Activated CD8-positive, alpha-beta T cell treated with anti-CD3 and anti-CD28 coated beads, Interleukin-2, amount 10 ng/mL, durations not matched to agents 7 days and 5 days (primary cell): ENCODE measurements at places on chromosomes 3 and 15. TPM values are rescaled to one million over a fixed set of nuclear protein-coding genes. Genes with fewer than 3 reads are reported as not detected.

- H3K27me3 ChIP-seq = no peaks in the 10 kb centered on the region
- no peak overlapping the region for H3K4me3 ChIP-seq
- no peak overlapping the region for H3K27ac ChIP-seq
- no peaks in the 10 kb centered on the region for H3K4me1 ChIP-seq
- DNase-seq = no peak
These were observed 23.7 kb upstream of the NECTIN3 start for GRCh38 chr3:111047812-111048435.

GRCh38 chr3:38021196-38021595 is 8.2 kb downstream of the PLCD1 start:
- H3K27me3 ChIP-seq = no peaks in the 10 kb centered on the region

DNA sequence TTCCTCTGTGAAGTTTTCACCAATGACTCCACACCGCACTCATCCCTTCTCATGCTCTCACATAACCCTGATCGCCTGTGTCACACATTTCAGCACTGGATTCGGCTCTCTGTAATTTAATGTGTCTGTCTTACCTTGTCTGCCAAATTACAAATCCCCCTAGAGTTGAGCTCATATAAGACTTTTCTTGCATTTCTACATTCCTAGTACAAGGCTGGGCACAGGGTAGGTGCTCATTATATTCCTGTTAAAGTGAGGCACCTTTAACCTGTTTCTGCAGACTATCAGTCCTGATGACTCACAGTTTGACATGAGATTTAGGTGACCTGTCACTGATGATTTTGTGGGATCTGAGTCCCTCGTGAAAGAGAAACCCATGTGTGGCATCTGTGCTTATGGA is 22.6 kb downstream of the TGM5 start:
- H3K27ac ChIP-seq = no peak overlapping the region
- H3K4me3 ChIP-seq = no peak overlapping the region
- no peaks in the 10 kb centered on the region for H3K36me3 ChIP-seq

- no peaks in the 10 kb centered on the region for H3K27me3 ChIP-seq
- DNase-seq = no peak
- H3K27ac ChIP-seq = no peak overlapping the region
- peaks cover 12% of the 10 kb centered on the region for H3K36me3 ChIP-seq
- H3K4me1 ChIP-seq = no peaks in the 10 kb centered on the region
- H3K4me3 ChIP-seq = no peak overlapping the region
These were observed 24.7 kb upstream of the HHLA2 start for GRCh38 chr3:108271626-108272025.

DNA sequence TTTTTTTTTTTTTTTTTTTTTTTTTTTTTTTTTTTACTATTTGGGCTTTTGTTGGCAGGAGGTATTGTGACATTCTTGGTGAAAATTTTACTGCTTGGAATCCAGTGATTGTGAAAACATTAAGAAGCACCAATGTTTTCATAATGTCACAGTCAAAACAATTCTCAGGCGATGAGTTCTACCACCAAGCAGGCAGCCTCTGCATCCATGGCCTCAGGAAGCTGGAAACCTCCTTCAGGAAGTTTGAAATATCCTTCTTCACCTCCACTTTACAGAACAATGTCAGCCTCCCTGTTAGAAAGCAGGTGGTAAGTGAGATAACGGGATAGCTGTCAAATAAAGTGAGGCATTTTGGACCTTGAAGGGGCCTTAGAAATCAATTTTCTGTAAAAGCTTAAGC is 98.3 kb downstream of the MEX3B start:
- no peak overlapping the region for H3K4me3 ChIP-seq
- no peaks in the 10 kb centered on the region for H3K27me3 ChIP-seq
- H3K27ac ChIP-seq = no peak overlapping the region
- DNase-seq = no peak
- H3K36me3 ChIP-seq = no peaks in the 10 kb centered on the region

DNA sequence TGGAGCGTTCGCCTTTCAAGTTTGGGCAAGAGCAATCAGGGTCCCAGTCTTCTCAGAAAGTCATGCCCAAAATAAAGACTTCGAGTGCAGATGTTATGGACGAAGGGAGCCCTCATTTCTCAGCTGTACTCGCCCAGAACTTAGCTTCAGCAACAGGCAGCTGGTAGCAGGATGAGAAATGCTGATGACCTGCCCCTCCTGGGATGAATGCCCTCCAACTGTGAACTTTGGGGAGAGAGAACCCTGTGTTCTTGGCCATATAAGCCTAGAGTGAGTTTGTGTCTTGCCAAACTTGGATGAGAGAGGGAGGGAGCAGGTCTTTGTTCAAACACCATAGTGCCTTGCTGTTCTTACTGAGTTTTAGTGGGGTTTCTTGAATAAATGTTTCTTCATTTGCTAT is 400.3 kb downstream of the LRTM1 start:
- no peaks in the 10 kb centered on the region for H3K4me1 ChIP-seq
- DNase-seq = no peak
- H3K4me3 ChIP-seq = no peak overlapping the region
- H3K36me3 ChIP-seq = no peaks in the 10 kb centered on the region

- H3K27me3 ChIP-seq = peaks cover 6% of the 10 kb centered on the region
- H3K36me3 ChIP-seq = no peaks in the 10 kb centered on the region
- DNase-seq = no peak
- no peak overlapping the region for H3K4me3 ChIP-seq
- H3K4me1 ChIP-seq = no peaks in the 10 kb centered on the region
These were observed 133.1 kb downstream of the SMAD6 start for GRCh38 chr15:66834881-66835878.

- H3K4me3 ChIP-seq = no peak overlapping the region
- peaks cover 45% of the 10 kb centered on the region for H3K36me3 ChIP-seq
- DNase-seq = no peak
- H3K27ac ChIP-seq = peak overlapping the region; percentile 32
- H3K27me3 ChIP-seq = no peaks in the 10 kb centered on the region
- peaks cover 38% of the 10 kb centered on the region for H3K4me1 ChIP-seq
These were observed 32.1 kb upstream of the EBLN2 start for GRCh38 chr3:73029321-73029796.

- peak overlapping the region; percentile 21 for H3K4me3 ChIP-seq
- peak overlapping the region; percentile 65 for H3K27ac ChIP-seq
- no peaks in the 10 kb centered on the region for H3K27me3 ChIP-seq
- no peak for DNase-seq
These were observed 3.9 kb downstream of the CPOX start for GRCh38 chr3:98589331-98590036.

DNA sequence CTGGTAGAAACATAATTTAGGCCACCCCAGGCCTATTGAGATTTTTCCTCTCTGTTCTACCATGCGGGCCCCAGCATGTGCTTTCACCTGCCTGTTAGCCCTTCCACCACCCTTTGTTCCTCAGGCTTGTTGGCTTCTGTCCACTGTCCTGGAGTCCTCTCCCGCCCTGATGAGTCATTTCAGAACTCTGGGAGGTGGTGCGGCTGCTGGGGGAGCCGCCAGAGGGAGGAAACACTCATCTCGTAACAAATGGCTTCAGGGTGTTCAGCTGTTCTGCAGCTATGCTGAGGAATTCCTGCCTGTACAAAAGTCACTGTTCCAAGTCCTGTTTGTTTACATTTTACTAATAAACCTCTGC is 36.3 kb downstream of the LRTM1 start:
- no peaks in the 10 kb centered on the region for H3K36me3 ChIP-seq
- DNase-seq = no peak
- no peaks in the 10 kb centered on the region for H3K27me3 ChIP-seq
- H3K27ac ChIP-seq = no peak overlapping the region
- no peak overlapping the region for H3K4me3 ChIP-seq
- no peaks in the 10 kb centered on the region for H3K4me1 ChIP-seq

GRCh38 chr15:55742498-55742926 is 440 bp downstream of the PRTG start:
- peaks cover 3% of the 10 kb centered on the region for H3K4me1 ChIP-seq
- no peaks in the 10 kb centered on the region for H3K36me3 ChIP-seq
- H3K27me3 ChIP-seq = peaks cover 34% of the 10 kb centered on the region
- DNase-seq = peak; percentile 25
- no peak overlapping the region for H3K27ac ChIP-seq
- peak overlapping the region; percentile 54 for H3K4me3 ChIP-seq

- DNase-seq = no peak
- no peaks in the 10 kb centered on the region for H3K4me1 ChIP-seq
- no peaks in the 10 kb centered on the region for H3K27me3 ChIP-seq
These were observed 399.4 kb upstream of the ATP11B start for GRCh38 chr3:182393830-182394367.

GRCh38 chr3:43023066-43023465 is 44.0 kb downstream of the GASK1A start:
- DNase-seq = no peak
- H3K4me1 ChIP-seq = peaks cover 44% of the 10 kb centered on the region
- H3K27ac ChIP-seq = peak overlapping the region; percentile 88
- H3K4me3 ChIP-seq = peak overlapping the region; percentile 56
- no peaks in the 10 kb centered on the region for H3K27me3 ChIP-seq

GRCh38 chr15:91067036-91067435 is 33.0 kb upstream of the SV2B start:
- H3K27ac ChIP-seq = no peak overlapping the region
- no peak overlapping the region for H3K4me3 ChIP-seq
- no peaks in the 10 kb centered on the region for H3K36me3 ChIP-seq
- peaks cover 27% of the 10 kb centered on the region for H3K27me3 ChIP-seq

- no peak for DNase-seq
- H3K36me3 ChIP-seq = no peaks in the 10 kb centered on the region
- no peak overlapping the region for H3K4me3 ChIP-seq
- no peak overlapping the region for H3K27ac ChIP-seq
These were observed 859.6 kb downstream of the EPHA3 start for GRCh38 chr3:89966877-89967665.

DNA sequence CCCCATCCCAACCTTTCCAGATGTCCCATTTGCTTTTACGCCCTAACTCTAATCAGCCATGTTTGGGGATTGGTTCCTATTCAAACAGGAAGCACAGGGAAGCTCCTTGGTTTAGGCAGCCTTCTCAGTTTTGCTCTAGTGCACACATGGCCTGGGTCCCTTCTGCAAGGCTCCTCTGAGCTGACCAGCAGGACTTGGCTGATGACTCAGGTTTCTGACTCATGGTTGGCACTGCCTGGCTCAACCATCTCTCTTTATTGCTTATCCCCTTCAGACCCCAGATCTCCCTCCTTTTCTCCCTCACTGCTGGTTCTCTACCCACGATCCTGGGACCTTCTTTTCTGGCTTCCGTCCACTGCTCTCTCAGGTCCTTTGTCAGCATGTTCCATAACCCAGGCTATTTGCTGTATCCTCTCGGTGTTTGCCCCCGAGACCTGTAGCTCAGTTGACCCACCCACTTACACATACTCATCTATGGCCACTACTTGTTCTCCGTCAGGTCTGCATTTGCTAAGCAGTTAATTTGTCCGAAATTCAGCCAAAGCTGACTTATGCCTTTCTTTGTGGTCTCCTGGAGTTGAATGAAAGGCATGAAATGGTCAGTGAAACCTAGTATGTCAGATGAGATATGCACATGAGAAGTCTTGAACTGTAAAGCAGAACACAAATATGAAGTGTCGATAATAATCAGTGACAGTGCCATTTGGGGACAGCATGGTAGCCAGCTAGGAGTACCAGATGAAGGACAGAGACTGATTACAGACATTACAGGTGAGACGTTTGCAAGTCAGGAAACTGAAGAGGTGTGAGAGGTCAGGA is 323.5 kb upstream of the ROPN1 start:
- H3K36me3 ChIP-seq = no peaks in the 10 kb centered on the region
- no peak overlapping the region for H3K4me3 ChIP-seq
- H3K4me1 ChIP-seq = no peaks in the 10 kb centered on the region
- H3K27me3 ChIP-seq = peaks cover 4% of the 10 kb centered on the region
- DNase-seq = no peak

- H3K27ac ChIP-seq = no peak overlapping the region
- no peak for DNase-seq
- H3K4me1 ChIP-seq = peaks cover 3% of the 10 kb centered on the region
- no peak overlapping the region for H3K4me3 ChIP-seq
- H3K27me3 ChIP-seq = peaks cover 15% of the 10 kb centered on the region
These were observed 41.7 kb downstream of the OXSM start for GRCh38 chr3:25831578-25831977.

DNA sequence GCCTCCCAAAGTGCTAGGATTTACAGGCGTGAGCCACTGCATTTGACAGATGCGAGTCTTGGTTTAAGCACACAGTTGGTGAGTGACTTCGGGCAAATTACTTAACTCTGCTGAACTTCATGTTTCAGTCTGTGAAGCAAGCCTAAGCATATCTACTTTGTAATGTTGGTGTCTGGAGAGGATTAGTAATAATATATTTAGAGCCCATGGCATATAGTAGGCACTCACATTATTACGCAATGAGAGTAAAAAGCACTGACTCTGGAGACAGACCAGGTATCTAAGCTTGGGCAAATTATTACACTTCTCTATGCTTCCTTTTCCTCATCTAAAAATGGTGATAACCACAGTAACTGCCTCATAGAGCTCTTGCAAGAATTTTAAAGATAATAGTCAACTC is 208.7 kb upstream of the P2RY1 start:
- no peak overlapping the region for H3K4me3 ChIP-seq
- no peak for DNase-seq
- H3K4me1 ChIP-seq = no peaks in the 10 kb centered on the region
- H3K27ac ChIP-seq = no peak overlapping the region

DNA sequence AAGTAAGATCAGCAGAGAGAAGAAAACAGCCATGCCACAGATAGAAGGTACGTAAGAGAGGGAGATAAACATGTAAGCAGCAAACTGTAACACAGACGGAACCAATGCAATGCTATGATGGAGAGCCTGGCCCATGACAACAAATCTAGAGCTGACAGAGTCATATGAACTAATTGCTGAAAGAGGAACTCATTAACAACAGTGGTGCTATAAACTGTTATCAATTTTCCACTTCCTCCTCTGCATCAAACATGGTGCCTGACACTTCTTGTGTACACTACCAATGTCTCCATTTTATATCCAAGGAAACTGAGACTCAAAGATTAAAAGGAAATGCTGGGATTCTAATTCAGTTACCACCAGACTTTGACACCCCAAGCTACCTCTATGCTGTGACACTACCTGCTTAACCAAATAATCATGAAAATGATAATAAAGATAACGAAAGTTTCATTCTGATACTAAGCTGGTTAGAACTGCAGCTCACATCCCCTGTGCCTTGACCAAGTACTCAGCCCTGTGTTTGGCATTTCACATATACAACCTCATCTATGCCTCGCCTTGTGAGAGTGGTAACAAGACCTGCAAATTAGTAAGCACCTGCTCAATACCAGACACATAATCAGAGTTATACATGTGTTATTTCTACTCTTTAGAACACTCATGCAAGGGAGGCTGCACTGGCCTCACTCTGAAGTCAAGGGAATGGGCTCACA is 79.3 kb downstream of the ANO10 start:
- H3K36me3 ChIP-seq = no peaks in the 10 kb centered on the region
- H3K4me3 ChIP-seq = no peak overlapping the region
- no peaks in the 10 kb centered on the region for H3K4me1 ChIP-seq
- no peak overlapping the region for H3K27ac ChIP-seq
- no peaks in the 10 kb centered on the region for H3K27me3 ChIP-seq

- no peaks in the 10 kb centered on the region for H3K36me3 ChIP-seq
- DNase-seq = no peak
- peak overlapping the region; percentile 76 for H3K4me3 ChIP-seq
- H3K27ac ChIP-seq = no peak overlapping the region
These were observed 1.0 kb upstream of the C3orf52 start for GRCh38 chr3:112084980-112085705.

Gene C2CD4A
- total RNA-seq = not detected

Gene MORC1
- total RNA-seq = not detected

Gene IQCH
- 2.2 TPM for total RNA-seq

Gene GOLGA6L10
- 0.84 TPM for total RNA-seq

Gene RASGRF1
- total RNA-seq = not detected

Gene A4GNT
- not detected for total RNA-seq

Gene SLC28A2
- total RNA-seq = not detected

Gene ADAMTSL3
- total RNA-seq = not detected
